ENCODE measurements at places on chromosomes 1 and 21. TPM values are rescaled to one million over a fixed set of nuclear protein-coding genes. Genes with fewer than 3 reads are reported as not detected.

The KAZN gene
- 23.3 TPM for total RNA-seq

The CEPT1 gene
- 28.6 TPM for total RNA-seq

The ANGPTL1 gene
- total RNA-seq: 34.1 TPM

The PLEKHN1 gene
- total RNA-seq: 0.50 TPM

The PLD5 gene
- not detected for total RNA-seq

The NPPA gene
- not detected for total RNA-seq

The GRIK1 gene
- total RNA-seq: not detected

The TMEM52 gene
- not detected for total RNA-seq

The ROR1 gene
- 15.4 TPM for total RNA-seq

The SEC16B gene
- 5.1 TPM for total RNA-seq

The PLEKHA6 gene
- 4.6 TPM for total RNA-seq

The KDM1A gene
- total RNA-seq: 51.4 TPM

The CRP gene
- total RNA-seq: not detected

The TMEM240 gene
- total RNA-seq: 1.2 TPM

The FBXO2 gene
- total RNA-seq: 0.68 TPM

The PRR9 gene
- not detected for total RNA-seq
